ENCODE measurements at places on chromosomes 6 and 20.
A peak's percentile ranks its signal among the peaks of the same experiment; 100 is the strongest.

DNA sequence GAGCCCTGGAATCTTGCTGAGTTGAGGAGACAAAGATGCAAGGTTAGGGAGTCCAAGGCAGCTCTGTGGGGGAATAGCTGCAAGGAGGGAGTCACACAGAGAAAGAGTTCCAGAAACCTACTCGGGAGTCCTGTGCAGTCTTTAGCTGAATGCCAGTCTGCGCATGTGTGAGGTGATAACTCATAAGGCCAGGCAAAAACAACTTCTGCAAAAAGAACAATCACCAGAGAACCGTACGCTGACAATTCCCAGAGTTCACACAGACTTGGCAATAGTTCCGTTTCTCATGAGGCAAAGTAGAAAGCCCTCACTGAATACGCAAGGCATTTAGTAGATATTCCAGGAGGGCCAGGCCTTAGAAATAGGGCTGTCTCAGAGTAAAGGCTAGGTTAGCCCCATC, 135.2 kb upstream of the TAB2 start:
- no peak for ATAC-seq

GRCh38 chr20:13984211-13984610, 6.2 kb downstream of the SEL1L2 start:
- no peak for ATAC-seq

DNA sequence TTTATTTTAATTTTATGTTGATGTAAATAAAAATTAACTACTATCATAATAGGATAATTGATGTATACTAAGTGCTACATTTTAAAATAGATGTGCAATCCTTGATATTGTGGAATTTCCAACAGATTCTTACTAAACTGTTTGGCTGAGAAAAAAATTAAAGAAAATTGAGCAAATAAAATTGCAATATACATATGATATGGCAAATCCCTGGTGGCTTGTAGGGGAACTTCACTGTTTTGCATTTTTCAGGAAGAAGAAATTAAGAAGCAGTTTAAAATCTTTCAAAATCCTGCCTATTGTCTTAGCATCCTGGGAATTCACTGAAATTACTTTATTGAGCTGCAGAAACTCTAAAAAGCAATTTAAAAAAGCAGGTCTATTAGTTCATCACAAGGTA, 191.4 kb upstream of the ADGRB3 start:
- ATAC-seq = no peak

GRCh38 chr6:129662980-129663431, 47.0 kb downstream of the ARHGAP18 start:
- ATAC-seq = no peak

DNA sequence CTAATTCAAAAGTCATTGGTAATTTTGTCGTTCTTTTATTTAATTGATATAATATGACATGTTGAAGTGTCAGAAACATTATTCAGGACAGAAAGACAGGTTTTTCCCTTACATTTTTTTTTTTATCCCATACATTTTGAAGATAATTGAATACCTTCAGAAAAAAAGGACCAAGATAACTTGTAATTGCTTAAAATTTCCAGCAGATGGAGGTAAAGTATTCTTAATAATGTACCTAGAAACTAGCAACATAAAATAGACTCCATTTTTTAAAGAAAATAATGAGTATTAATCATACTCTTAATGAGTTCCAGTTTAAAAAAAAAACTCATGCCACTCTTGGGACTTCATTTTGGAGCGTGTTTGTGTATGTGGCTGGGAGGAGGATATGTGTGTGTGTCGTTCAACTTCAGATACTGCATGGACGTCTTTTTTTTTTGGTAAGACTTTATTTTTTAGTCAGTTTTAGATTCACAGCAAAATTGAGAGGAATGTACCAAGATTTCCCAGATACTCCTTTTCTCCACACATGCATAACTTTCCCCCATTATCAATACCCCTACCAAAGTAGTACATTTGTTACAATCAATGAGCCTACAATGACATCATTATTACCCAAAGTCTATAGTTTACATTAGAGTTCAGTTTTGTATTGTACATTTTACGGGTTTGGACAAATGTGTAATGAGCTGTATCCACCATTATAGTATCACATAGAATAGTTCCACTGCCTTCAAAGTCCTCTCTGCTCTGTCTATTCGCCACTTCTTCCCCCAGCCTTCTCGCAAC, 79.4 kb downstream of the ROS1 start:
- no peak for ATAC-seq

GRCh38 chr6:74755196-74755595, 450.7 kb downstream of the COL12A1 start:
- no peak for ATAC-seq

- peak; percentile 50 for ATAC-seq
Observed at GRCh38 chr6:160891690-160892089, 99.9 kb upstream of the MAP3K4 start.

DNA sequence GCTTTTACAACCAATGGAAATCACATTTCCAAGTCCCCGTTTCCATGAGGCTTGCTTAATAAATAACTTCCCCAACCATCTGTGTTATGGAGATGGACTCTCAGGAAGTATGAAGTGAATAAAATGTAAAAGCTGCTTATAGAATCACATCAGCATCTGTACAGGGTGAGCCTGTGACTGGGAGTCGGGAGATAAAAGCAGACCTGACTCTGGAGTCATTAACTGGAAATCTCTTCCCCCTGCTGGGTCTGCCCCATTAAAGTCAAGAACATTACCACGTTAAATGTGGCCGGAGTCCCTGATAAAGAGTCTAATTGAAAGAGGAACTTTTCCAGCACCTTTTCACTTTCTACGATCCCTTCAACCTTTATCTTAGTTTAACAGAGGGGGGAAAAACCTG, 368.5 kb downstream of the DOK5 start:
- no peak for ATAC-seq

- ATAC-seq = no peak
Observed at GRCh38 chr6:91161246-91161645, 574.4 kb upstream of the MAP3K7 start.

GRCh38 chr6:36641543-36641942, 37.0 kb upstream of the CDKN1A start:
- ATAC-seq = no peak

- ATAC-seq = no peak
Observed at GRCh38 chr6:37547564-37548061, 47.9 kb upstream of the CCDC167 start.

DNA sequence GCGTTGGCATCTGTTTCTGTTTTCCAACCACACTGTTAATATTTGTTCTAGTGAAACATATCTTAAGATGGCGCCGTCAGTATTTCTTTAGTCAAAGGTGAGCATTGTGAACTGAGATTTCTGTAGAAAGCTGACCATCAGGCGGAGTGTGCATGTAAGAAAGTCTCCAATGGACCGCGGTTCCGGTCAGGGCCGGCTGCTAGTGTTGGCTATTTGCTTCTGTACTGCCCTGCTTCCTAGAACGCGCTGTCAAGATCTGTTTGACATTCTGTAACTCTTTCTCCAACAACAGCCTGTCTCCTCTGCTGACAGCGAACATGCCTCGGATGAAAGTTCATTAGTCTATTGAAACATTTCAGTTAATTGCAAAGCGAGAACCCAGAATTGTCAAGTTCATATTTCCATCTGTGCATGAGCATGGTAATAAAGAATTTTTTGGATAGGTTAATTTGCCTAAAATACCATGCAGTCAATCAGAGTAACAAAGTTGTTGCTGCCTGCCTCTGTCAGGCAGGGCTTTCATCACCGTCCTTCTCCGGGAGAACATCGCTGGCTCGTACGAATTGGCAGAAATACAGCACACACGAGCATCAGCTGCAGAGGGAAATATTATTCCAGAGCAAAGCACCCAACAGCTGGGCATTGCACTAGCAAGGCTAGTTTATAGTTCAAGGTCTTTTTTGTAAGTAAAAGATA, 369.1 kb downstream of the CDH4 start:
- ATAC-seq = no peak

- no peak for ATAC-seq
Observed at GRCh38 chr20:19823216-19823615, 65.2 kb downstream of the RIN2 start.
